ENCODE measurements at places on chromosomes 3 and 15.

DNA sequence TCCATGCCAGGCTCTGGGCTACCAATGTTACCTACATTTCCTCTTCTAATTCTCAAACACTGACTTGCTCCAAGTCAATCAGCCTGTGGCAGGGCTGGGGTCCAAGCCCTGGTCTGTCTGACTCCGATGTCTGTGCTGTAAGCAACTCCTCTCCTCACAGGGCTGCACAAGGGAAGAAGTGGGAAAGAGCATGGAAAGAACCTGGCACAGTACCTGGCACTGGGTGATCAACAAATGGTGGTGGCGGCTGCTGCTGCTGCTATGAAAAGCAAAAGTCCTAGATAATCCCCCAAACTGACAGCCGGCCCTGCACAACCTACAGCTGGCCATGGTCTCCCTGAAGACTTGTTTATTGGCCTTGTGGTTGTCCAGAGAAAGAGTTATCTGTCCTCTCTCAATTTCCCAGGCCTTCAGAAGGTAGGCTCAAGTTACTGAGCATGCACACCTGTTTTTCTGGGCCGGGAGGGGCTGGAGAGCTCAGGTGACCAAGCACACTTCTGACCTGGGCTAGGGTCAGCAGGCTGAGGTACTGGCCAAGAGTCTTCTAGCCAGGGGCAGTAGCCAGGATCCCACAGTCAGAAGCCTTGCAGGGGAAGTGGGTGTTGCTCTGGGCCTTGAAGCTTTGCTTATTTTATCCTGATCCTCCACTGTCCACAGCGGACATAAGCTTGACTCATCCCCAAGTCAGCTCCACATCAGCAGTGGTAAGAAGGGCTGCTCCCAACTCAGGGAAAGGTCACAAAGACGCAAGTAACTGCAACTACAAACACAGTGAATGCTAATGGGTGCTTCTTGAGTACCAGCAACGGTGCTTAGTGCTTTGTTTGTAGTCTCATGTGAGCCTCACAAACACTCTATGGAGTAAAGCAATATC lies 35.3 kb upstream of the KY start:
- DNase-seq, result no peak

DNA sequence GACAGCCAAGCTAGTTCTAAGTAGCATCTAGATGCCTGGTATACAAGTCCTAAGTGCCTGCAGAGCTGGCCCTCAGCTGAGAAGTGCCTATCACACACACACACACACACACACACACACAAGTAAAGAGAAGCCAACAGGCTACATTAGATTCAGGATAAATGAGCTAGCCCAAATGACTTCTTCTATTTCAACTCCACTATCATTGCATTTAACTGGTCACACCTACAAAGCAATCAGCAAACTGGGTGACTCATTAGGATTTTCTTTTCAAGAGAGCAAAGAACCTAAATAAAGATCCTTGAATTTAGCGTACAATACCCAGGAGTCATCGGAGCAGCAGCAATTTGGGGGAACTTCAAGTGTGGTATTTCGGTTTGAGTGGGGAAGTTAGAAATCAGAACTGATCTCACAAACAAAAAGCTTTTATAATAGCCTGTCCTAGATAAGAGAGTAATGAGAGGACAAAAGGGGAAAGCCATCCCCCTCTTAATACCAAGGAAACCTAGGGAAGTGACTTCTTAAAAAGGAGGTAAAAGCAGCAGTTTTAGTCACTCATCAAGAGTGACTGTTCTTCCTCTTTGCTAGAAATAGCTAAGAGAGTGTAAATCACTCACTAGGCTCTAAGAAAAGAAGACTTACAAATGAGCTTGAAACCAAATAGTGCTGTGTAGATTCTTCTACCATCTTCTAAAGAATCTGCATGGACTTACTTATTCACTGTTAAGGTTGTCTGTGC lies 112.7 kb downstream of the TNIK start:
- peak; percentile 86 for DNase-seq

- DNase-seq, result no peak
These were observed 21.3 kb downstream of the CLK3 start for GRCh38 chr15:74636984-74637383.

DNA sequence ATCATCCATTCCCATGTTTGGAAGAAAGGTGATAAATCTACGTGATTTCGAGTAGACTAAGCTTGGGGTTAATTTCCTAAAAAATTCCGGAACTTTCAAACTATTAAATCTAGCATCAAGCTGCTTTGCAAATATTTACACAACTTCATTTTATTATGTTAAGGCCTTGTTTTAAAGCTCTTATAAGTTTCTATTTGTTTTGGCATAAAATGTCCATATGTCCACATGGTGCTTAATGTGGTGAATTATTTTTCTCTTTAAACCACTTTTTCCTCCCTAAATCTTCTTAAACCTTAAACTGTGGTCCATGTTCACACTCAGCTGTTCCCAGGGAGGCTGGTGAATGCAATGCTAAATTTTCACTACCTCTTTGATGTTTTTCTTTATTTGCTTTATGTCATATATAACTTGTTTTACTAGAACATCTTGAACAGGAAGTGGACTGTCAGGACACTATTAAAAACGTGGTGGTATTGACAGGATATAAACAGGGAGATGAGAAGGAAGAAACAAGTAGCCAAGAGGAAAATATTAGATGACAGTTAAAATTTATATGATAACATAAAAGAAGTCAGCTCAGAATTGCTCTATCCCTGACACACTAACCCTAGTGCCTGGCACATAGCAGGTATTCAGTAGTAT lies 72.5 kb upstream of the AGTR1 start:
- no peak for DNase-seq

- no peak for DNase-seq
These were observed 29.0 kb downstream of the AMOTL2 start for GRCh38 chr3:134345202-134345601.

GRCh38 chr3:111956449-111956848 lies 22.4 kb upstream of the ABHD10 start:
- no peak for DNase-seq

DNA sequence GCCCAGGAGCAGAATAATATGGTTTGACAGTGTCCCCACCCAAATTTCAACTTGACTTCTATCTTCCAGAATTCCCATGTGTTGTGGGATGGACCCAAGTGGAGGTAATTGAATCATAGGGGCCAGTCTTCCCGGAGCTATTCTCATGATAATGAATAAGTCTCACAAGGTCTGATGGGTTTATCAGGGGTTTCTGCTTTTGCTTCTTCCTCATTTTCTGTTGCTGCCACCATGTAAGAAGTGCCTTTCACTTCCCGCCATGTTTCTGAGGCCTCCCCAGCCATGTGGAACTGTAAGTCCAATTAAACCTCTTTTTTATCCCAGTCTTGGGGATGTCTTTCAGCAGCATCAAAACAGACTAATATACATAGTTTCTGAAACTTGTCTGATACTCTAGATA lies 28.4 kb upstream of the ATP2C1 start:
- DNase-seq, result peak; percentile 55

- DNase-seq, result no peak
These were observed 38.7 kb upstream of the UMPS start for GRCh38 chr3:124691599-124691998.

- DNase-seq, result peak; percentile 87
These were observed 3.1 kb downstream of the TSPAN3 start for GRCh38 chr15:77067691-77068367.

GRCh38 chr15:98983334-98983733 lies 24.3 kb downstream of the PGPEP1L start:
- DNase-seq, result peak; percentile 38

DNA sequence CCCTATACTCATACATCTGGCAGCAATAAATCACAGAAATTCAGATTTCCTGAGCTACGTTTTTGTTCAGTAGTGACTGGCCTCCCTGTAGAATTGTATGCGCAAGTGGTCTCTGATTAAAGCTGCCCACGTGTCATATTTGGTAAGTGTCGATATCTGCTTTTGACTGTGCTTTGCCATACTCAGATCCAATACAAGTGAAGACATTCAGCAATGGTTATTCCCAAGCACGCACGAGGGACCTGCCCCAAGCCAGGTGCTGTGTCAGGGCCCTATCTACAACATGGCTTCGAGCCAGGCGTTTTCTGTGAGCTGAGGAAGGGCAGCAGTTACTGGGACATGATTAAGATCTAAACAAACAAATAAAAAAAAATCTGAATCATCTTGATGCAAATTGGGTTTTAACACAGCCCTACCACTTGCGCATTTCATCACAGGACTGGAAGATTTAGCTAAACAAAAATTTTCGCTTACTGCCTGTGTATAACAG lies 47.2 kb upstream of the ICE2 start:
- no peak for DNase-seq

GRCh38 chr3:141725036-141725435 lies 13.1 kb upstream of the RNF7 start:
- no peak for DNase-seq

- no peak for DNase-seq
These were observed 96.8 kb downstream of the DUT start for GRCh38 chr15:48427960-48428547.

- DNase-seq, result no peak
These were observed 78.8 kb downstream of the FBN1 start for GRCh38 chr15:48566668-48567067.

- DNase-seq, result no peak
These were observed 169.1 kb downstream of the GAP43 start for GRCh38 chr3:115792206-115792955.

DNA sequence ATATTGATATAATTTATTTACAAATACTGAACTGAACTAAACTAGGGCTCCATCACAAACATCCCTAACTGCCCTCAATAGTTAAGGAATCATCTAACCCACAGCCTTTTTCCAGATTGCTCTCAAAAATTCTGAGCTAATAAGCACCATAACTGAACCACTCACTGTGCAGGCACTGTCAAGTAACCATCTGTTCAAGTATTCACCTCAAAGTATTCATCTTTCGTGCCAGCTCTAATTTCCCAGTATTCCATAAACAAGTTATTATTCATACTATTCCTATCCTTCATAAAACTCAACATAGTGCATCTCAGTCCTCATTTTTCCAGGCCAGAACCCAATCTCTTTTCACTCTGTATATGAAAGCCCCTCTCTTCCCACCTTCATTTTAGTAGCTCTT lies 41.1 kb downstream of the THBS1 start:
- no peak for DNase-seq

- no peak for DNase-seq
These were observed 1.3 kb downstream of the GOLGA8A start for GRCh38 chr15:34436126-34436955.

GRCh38 chr15:31307270-31308184 lies 19.1 kb upstream of the KLF13 start:
- no peak for DNase-seq

DNA sequence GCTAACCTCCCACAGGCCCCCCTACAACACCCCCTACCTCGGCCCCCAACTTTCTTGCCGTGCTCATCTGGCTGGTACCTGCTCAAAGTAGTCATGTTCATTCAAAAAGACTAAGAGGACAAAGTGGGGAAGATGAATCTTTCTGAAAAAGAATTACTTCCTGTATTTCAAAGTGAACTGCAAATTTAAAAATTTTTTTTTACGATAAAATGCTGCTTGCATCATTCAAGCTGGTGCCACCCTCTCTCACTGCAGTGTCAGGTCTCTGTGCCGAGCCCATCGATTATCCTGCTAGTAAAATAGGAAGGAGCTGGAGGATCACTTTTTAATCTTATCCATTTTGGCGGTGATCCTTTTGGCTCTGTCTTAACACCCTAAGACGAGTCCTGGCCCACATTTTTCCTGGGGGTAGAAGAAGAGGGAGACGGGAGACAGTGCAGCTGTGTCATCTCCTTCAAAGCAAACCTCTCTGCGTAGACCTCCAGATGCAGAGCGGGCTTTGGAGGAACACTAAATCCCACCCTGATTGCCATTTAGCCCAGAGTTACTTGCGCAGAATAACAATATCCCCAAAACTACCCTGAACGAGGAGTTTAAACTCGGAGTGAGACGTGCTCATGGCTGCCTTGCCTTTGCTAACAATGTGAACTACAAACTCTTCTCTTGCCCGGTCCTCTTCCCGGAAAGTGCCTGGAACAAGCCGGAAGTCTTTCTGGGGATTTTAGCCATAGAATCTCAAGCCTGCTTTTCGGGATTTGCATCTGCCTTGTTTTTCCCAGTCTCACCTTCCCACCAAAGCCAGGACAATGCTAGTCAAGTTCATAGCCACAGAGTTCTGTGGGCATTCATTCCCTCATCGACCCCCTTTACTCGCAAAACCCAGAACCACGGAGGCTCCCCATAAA lies 66.2 kb upstream of the CGNL1 start:
- DNase-seq, result peak; percentile 33

DNA sequence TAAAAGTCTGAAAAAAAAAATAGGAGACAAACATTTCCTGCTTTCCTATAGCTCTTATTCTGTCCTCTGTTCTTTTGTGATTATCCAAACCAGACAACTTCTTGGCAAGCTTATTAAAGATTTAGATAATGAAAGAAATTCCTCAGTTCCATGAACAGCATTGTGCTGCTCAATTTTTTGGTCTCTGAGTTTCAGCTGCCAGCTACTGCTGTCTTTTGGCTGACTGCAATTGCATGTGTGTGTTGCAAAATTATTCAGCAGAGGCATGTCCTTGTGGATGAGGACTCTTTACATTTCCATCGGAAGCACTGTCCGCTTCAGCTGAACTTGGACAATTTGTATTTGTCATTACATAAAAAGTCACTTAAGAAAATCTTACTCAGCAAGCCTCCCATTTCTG lies 397.3 kb upstream of the RASGRP1 start:
- DNase-seq, result no peak

GRCh38 chr3:133572158-133573053 lies 1.1 kb upstream of the CDV3 start:
- peak; percentile 93 for DNase-seq

GRCh38 chr15:77004189-77004588 lies 9.3 kb downstream of the PSTPIP1 start:
- peak; percentile 86 for DNase-seq

- DNase-seq, result no peak
These were observed 169.3 kb downstream of the GBE1 start for GRCh38 chr3:81592101-81592500.

DNA sequence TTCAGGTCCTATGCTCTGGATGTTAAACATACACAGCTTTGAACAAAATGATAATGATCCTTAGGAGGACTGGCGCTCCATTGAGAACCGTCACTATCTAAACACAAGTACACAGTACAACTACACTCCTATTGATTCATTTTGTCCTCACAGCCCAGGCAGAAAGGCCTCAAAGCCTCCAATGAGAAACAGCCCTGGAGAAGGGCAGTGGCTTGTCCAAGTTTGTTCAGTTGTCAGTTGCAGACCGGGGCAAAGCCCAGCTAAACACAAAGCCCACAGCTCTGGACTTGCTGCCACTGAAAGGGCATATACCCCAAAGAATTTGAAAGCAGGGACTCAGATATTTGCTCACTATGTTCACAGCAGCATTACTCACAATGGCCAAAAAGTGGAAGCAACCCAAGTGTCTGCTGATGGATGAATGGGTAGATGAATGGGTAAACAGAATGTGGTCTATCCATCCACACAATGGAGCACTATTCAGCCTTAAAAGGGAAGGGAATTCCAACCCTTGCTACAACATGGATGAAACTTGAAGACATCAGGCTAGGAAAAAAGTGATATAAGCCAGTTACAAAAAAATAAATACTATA lies 34.7 kb downstream of the NUP210 start:
- DNase-seq, result no peak

DNA sequence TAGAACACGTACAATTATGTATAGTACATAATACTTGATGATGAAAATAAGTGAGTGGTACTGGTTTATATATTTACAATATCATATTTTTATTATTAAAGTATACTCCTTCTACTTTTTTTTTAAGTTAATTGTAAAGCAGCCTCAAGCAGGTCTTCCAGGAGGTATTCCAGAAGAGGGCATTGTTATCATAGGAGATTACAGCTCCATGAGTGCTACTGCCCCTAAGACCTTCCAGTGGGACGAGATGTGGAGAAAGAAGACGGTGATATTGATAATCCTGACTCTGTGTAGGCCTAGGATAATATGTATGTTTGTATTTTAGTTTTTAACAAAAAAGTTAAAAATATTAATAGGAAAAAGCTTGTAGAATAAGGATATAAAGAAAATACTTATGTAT lies 40.3 kb upstream of the SCN5A start:
- no peak for DNase-seq
